ENCODE measurements at places on chromosomes 1 and 21.

DNA sequence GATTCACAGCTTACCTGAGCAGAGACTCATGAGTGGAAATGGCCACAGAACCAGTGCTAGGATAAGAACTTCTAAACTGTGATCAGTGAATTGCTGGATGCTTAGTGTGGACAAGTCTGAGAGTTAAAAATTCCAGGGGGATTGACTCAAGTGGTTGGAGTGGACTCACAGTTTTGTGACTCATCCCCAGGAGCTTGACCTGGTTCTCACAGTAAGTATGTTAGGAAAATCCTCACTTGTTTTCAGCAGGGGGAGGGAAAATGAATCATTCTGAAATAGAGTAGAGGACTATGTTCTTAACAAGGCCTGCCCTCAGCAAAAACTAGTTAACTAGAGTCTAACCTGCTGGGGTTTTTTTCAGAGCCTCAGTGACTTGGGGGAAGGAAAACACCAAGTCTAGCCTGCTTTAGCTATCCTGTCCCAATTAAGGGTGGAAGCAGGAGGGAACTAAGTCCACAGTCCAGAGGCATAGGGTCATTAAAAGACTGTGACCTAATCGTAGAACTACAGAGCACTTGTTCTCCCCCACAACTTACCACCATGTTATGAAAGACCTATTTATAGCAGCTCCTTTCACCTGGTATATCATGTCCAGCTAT, 6.1 kb upstream of the CDC73 start:
- no peak for DNase-seq

- DNase-seq: no peak
These were observed 953 bp upstream of the KPRP start for GRCh38 chr1:152756872-152757271.

DNA sequence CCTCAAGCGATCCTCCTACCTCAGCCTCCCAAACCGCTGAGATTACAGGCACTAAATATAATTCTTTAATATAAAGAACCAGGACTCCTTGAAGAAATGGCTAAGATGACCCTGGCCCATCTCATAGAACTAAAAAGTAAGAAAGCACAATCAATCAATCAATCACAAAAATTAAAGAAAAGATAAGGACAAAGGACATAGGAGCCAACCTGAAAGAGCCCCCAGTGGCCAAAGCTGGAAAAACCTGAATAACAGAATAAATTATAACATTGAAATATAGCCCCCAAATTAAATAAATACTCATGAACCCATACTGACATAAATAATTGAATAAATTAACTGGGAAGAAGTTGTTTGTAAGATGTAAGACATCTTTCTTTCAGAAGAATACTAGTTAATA, 8.9 kb downstream of the NUP210L start:
- no peak for DNase-seq

GRCh38 chr1:230414694-230415093, 11.4 kb downstream of the PGBD5 start:
- no peak for DNase-seq

GRCh38 chr1:218433744-218434143, 88.6 kb downstream of the TGFB2 start:
- DNase-seq: no peak

GRCh38 chr1:77900687-77901293, 12.4 kb downstream of the NEXN start:
- no peak for DNase-seq

DNA sequence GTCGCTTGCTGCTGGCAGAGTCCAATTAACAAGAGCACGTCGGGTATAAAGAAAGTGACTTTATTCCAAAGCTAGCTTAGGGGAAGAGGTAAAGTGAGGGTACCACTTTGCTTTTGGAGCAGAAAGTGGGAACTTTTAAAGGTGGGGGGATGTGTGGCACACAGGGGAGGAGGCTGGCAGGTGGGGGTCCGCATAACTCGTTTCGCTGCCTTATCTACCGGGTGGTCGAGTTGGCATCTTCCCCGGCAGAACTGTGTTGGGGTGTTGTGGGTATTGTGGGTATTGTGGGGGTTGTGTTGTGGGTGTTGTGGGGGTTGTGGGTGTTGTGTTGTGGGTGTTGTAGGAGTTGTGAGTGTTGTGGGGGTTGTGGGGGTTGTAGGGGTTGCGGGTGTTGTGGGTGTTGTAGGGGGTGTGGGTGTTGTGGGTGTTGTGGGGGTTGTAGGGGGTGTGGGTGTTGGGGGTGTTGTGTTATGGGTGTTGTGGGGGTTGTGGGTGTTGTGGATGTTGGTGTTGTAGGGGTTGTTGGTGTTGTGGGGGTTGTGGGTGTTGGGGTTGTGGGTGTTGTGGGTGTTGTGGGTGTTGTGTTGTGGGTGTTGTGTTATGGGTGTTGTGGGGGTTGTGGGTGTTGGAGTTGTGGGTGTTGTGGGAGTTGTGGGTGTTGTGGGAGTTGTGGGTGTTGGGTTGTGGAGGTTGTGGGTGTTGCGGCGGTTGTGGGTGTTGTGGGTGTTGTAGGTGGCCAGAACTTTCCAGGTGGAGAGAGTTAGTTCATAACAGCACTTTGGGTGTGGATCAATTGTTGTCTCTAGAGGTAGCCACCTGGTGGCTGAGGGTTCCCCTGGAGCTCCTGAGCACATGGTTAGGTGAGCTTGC, 52.7 kb downstream of the AGPAT3 start:
- no peak for DNase-seq

All from activated naive CD4-positive, alpha-beta T cell treated with anti-CD3 and anti-CD28 coated beads, Interleukin-2, amount 50 U/mL, for 16 hours (primary cell).